ENCODE measurements at places on chromosomes 3 and 15. TPM values are rescaled to one million over a fixed set of nuclear protein-coding genes. Genes with fewer than 3 reads are reported as not detected.

DNA sequence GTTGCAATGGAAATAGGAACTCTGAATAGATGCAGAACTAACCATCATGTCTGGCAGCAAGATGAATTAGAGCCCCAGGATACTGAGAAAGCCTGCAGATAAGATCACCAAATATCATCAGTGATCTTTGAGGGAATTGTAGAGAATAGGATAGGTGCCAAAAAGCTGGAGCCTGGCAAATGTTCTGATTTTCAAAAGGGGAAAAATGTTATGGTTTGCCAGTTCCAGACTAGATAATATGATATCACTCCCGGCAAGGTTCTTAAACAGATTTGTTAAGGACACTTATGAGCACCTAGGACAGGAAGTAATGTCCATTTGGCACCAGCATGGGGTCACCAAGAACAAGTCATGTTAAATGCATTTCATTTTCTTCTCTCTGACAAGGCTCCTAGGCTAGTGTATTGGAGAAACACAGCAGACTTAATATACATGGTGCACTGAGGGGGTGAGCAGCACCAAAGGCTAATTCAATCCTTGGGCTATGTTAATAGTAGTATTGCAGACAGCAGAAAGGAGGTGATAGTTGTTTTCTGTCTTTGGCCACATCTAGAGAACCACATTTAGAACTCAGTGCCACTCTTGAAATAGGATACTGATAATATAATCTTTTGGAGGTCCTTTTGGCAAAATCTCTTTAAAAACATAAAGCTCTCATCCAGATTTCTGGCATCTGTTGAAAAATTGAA, 4.8 kb downstream of the SRGAP3 start:
- DNase-seq: no peak

- no peak for DNase-seq
Observed at GRCh38 chr3:186719945-186720739, 3.0 kb downstream of the KNG1 start.

IL17RC gene
- total RNA-seq: 1.1 TPM

DNA sequence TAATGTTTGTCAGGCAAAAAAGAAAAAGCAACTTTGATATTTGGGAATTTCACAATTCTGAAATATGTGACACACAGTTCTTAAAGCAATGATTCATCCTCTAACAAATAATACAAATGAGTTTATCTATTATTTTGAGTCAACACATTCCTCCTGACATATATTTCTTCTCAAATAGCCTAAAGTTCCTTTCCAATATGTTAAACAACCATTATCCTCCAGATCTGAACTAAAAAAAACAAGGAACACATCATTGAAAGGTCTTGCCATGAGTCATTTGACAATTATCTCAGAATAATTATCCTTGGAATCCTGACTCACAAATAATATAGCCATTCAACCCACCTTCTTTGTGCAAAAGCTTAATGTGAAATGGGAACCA, 208.7 kb upstream of the CDIN1 start:
- no peak for DNase-seq

- DNase-seq: no peak
Observed at GRCh38 chr15:77224352-77224751, 153.4 kb upstream of the TSPAN3 start.

KCTD6 gene
- total RNA-seq: 5.8 TPM

THUMPD3 gene
- total RNA-seq: 40.2 TPM

- DNase-seq: peak; percentile 27
Observed at GRCh38 chr3:186515125-186515524, 29.1 kb downstream of the CRYGS start.

DNA sequence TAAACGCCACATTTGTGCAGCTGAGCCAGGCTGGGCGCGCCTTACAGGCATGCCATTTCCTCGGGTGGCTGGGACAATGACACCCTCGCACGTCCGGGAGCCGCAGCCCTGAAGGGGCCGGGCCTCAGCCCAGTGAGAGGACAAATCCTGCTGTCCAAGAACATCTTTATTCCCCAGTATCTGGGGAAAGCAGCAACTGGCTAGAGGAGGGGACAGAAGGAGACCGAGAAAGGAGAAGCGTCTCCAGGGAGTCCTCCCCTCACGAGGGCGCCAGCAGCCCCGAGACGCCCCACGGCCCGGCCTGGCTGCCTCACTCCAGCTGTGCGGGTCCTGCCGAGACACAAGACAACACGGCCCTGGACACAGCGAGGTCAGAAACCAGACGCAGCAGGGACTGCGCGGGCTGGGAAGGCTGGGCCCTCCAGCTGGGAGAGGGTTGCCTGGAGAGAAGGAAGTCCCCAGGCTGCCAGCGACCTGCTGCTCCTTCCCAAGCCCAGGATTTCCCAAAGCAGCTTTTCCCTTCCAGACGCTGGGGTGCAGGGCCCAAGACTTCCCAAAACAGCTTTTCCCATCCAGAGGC, 130.2 kb downstream of the CHSY1 start:
- peak; percentile 44 for DNase-seq

GRCh38 chr15:36742696-36743095, 163.3 kb downstream of the CDIN1 start:
- no peak for DNase-seq

SCN5A gene
- total RNA-seq: not detected

DNA sequence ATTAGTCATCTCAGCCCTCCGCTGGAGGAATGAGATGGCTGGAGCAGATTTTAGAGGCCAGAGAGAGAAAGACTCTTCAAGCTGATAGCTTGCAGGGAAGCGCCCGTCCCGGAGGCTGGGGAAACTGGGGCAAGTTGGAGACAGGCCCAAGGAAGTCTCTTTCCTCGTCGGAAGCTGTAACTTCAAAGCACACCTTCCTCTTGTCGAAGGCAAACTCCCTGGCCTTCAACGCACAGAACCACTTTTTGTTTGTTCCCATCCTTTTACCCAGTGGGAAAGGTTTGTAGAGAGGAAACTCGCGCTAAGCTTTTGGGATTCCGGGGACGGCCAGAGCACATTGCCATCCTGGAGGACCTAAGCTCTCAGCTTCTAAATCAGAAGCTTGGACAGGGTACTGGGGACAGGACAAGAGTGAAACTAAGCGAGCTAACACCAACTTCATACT, 900 bp upstream of the EOMES start:
- no peak for DNase-seq

Measured in CD4-positive, CD25-positive, alpha-beta regulatory T cell (primary cell).